Dermis lymphatic vessel endothelial cell (primary cell): ENCODE measurements at places on chromosomes 1 and 21. TPM values are rescaled to one million over a fixed set of nuclear protein-coding genes. Genes with fewer than 3 reads are reported as not detected.

The NBPF19 gene
- total RNA-seq: 1.4 and 3.4 TPM in 2 replicates

The MPL gene
- 0.09 and 0.11 TPM in 2 replicates for total RNA-seq

The ZNF644 gene
- 48.5 and 61.2 TPM in 2 replicates for total RNA-seq

The OR2M3 gene
- total RNA-seq: not detected in 2 replicates

The IFI44L gene
- 0.11 TPM in 1 of 2 replicates, not detected in the other for total RNA-seq

The TFAP2E gene
- 0.22 and 0.26 TPM in 2 replicates for total RNA-seq

The RNF223 gene
- not detected in 2 replicates for total RNA-seq

The C1orf210 gene
- total RNA-seq: not detected in 2 replicates

The RAP1GAP gene
- under 0.01 TPM in 2 replicates for total RNA-seq

The LIPI gene
- not detected in 2 replicates for total RNA-seq

The RHOU gene
- total RNA-seq: 33.5 and 69.4 TPM in 2 replicates

The SPRR1B gene
- not detected in 2 replicates for total RNA-seq

The RHBG gene
- total RNA-seq: not detected in 2 replicates

The CD1E gene
- not detected in 2 replicates for total RNA-seq

The DMRTA2 gene
- total RNA-seq: under 0.01 TPM in 1 of 2 replicates, not detected in the other

The NUDT17 gene
- 2.6 and 3.0 TPM in 2 replicates for total RNA-seq

The NUAK2 gene
- 1.5 and 3.4 TPM in 2 replicates for total RNA-seq

The GFI1 gene
- total RNA-seq: under 0.01 TPM in 1 of 2 replicates, not detected in the other

The KLF17 gene
- total RNA-seq: not detected in 2 replicates

The L1TD1 gene
- total RNA-seq: not detected in 2 replicates

The MYOM3 gene
- total RNA-seq: not detected in 2 replicates

The GNG12 gene
- total RNA-seq: 228 and 274 TPM in 2 replicates

The SLAMF1 gene
- 0.43 TPM in 1 of 2 replicates, not detected in the other for total RNA-seq

The ESRRG gene
- not detected in 2 replicates for total RNA-seq

The ALPL gene
- total RNA-seq: 0.22 and 0.26 TPM in 2 replicates

The LAMC1 gene
- total RNA-seq: 312 and 409 TPM in 2 replicates

The AMY1B gene
- not detected in 2 replicates for total RNA-seq

The TSPAN2 gene
- total RNA-seq: 0.98 and 1.8 TPM in 2 replicates

The C1orf105 gene
- not detected in 2 replicates for total RNA-seq

The TMEM82 gene
- total RNA-seq: not detected in 2 replicates

The FNDC10 gene
- 0.60 and 0.65 TPM in 2 replicates for total RNA-seq

The MGST3 gene
- 135 and 248 TPM in 2 replicates for total RNA-seq

The HPCA gene
- total RNA-seq: not detected in 2 replicates

The PLA2G2F gene
- not detected in 2 replicates for total RNA-seq

The LAX1 gene
- total RNA-seq: under 0.01 TPM in 1 of 2 replicates, not detected in the other

The CDC42BPA gene
- 66.4 and 75.7 TPM in 2 replicates for total RNA-seq

The RASSF5 gene
- total RNA-seq: 0.09 and 0.11 TPM in 2 replicates

The CXADR gene
- 39.4 and 71.3 TPM in 2 replicates for total RNA-seq

The LRRC39 gene
- total RNA-seq: 0.34 and 0.43 TPM in 2 replicates

The TMOD4 gene
- 0.26 TPM in 1 of 2 replicates, not detected in the other for total RNA-seq

The DNM3 gene
- 1.5 TPM in 2 replicates for total RNA-seq

The LCE2C gene
- total RNA-seq: not detected in 2 replicates

The NUDT4B gene
- 8.2 and 15.7 TPM in 2 replicates for total RNA-seq

The STIL gene
- total RNA-seq: 3.5 and 3.7 TPM in 2 replicates

The SGIP1 gene
- 25.2 and 36.2 TPM in 2 replicates for total RNA-seq

The MTARC1 gene
- total RNA-seq: 6.0 and 7.0 TPM in 2 replicates

The BARHL2 gene
- not detected in 2 replicates for total RNA-seq

The AGMAT gene
- total RNA-seq: 0.11 and 0.17 TPM in 2 replicates

The SPRR3 gene
- total RNA-seq: not detected in 2 replicates

The CD84 gene
- total RNA-seq: not detected in 2 replicates

The SPRR2G gene
- total RNA-seq: not detected in 2 replicates

The RIPPLY3 gene
- total RNA-seq: under 0.01 TPM in 1 of 2 replicates, not detected in the other

The RGS4 gene
- 1.2 and 12.6 TPM in 2 replicates for total RNA-seq

The SOX13 gene
- 5.4 and 6.5 TPM in 2 replicates for total RNA-seq

The ZMYND12 gene
- total RNA-seq: 0.43 and 0.60 TPM in 2 replicates

The MPC2 gene
- 18.9 and 20.7 TPM in 2 replicates for total RNA-seq

The LCE7A gene
- total RNA-seq: not detected in 2 replicates
